ENCODE measurements at places on chromosomes 1 and 21. TPM values are rescaled to one million over a fixed set of nuclear protein-coding genes. Genes with fewer than 3 reads are reported as not detected.

Gene GJB5
- not detected for total RNA-seq

Gene NPL
- total RNA-seq = 12.7 TPM

Gene LIPI
- total RNA-seq = not detected

Gene COA7
- total RNA-seq = 38.9 TPM

Gene C1orf226
- 9.8 TPM for total RNA-seq

Gene OR10J1
- not detected for total RNA-seq

Gene PLPP3
- 21.2 TPM for total RNA-seq

Gene XCL1
- total RNA-seq = 0.43 TPM

Gene GPR3
- total RNA-seq = 6.1 TPM

Gene C1QTNF12
- 0.79 TPM for total RNA-seq

Gene RIMKLA
- total RNA-seq = 2.7 TPM

Gene RRP1B
- total RNA-seq = 70.4 TPM

Gene CD164L2
- not detected for total RNA-seq

Gene PLA2G5
- not detected for total RNA-seq

Gene CFHR3
- 0.86 TPM for total RNA-seq

Gene HAPLN2
- total RNA-seq = 0.91 TPM

Gene CD2
- total RNA-seq = not detected

Gene LCE6A
- not detected for total RNA-seq

Gene LRIF1
- 10.9 TPM for total RNA-seq

Gene ESPN
- 1.7 TPM for total RNA-seq

Gene TBX15
- 3.2 TPM for total RNA-seq

Gene WNT2B
- 1.5 TPM for total RNA-seq

Gene LEFTY1
- total RNA-seq = 0.65 TPM

Gene RAB13
- 90.9 TPM for total RNA-seq

Gene VHLL
- 0.77 TPM for total RNA-seq

Gene SNAPIN
- total RNA-seq = 52.8 TPM

Gene FCAMR
- total RNA-seq = not detected

Gene PLPPR5
- total RNA-seq = 0.11 TPM

Gene MAGOH
- total RNA-seq = 78.9 TPM

Gene IFNLR1
- 0.11 TPM for total RNA-seq

Gene C4BPA
- total RNA-seq = not detected

Gene GLUL
- total RNA-seq = 529 TPM

Gene IL19
- total RNA-seq = not detected

Gene ATP1A4
- total RNA-seq = 0.35 TPM

Gene LAX1
- total RNA-seq = not detected

Gene AMPD2
- 93.1 TPM for total RNA-seq

Gene SUSD4
- total RNA-seq = 0.56 TPM

Gene NEXN
- 1.2 TPM for total RNA-seq
